Germinal center (tissue), 1 donor: ENCODE measurements at places on chromosomes 4 and X.

DNA sequence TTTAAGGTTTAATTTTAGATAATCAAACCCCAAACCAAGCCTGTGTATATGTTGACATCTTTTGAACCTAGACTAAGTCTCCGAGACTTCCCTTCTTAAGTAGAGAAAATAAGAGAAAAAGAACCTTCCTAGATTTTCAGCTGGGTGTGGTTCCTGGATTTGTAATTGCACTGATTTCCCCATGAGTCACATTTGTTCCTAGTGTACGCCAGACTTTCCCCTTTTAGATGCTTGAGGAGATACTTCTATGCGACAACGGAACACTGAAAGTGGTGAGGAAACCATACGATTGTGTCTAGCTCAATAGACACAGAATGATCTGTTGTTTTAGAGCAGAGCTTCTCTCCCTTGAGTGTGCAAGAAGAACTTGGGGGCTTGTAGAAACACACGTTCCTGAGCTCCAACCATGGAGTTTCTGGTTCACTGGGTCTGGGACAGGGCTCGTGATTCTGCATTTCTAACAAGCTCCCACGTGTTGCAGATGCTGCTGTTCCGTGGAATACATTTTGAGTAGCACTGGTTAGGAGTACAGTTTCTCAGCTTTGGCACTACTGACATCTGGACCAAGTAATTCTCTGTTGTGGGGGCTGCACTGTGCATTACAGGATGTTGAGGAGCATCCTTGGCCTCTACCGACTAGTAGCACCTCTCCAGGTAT is 87.1 kb downstream of the AMELX start:
- no peak for DNase-seq

DNA sequence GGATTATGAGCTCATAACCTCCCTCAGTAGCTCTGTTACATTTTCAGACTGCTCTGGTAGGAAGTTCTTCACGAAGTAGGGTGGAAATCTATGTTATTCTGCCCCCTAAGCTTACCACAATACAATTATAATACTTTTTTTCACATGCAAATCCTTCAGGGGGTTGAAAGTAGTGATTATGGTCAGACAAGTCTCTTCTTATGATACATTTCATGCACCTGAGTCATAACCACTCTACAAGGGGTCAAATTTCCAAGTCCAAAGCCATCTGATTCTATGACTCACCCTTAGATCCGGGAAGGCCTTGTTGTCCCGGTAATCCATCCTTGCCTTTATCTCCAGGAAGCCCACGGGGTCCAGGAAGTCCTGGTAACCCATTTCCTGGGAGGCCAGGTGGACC is 95.2 kb downstream of the ATG4A start:
- no peak for DNase-seq

DNA sequence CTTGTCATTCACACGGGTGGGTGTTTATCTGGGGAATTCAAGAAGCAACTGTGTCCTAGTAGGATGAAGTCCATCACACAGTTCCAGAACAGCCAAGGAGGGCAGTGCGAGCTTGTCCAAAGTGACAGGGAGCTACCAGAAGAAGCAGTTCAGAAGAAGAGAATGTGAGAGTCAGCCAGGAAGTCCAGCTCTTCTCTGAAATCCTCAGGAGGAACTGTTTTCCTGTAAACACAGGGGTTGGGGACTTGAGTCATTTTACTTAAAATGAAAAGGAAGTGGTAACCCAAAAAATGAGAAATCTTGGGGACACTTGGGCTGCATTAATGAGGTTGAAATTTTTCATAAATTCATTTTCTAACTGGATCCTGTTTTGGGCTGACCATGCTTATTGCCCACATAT is 8.2 kb upstream of the TLR10 start:
- DNase-seq, result no peak

- no peak for DNase-seq
Observed at GRCh38 chrX:125953814-125954213, 212.3 kb downstream of the DCAF12L2 start.

GRCh38 chr4:947491-947971 is 15.3 kb downstream of the TMEM175 start:
- DNase-seq, result no peak
